ENCODE measurements at places on chromosomes 3 and 15. TPM values are rescaled to one million over a fixed set of nuclear protein-coding genes. Genes with fewer than 3 reads are reported as not detected.

The ATP13A3 gene
- total RNA-seq: 132 TPM

The STRIT1 gene
- not detected for total RNA-seq

The SLITRK3 gene
- total RNA-seq: not detected

The ONECUT1 gene
- total RNA-seq: not detected

The P3H2 gene
- 15.8 TPM for total RNA-seq

The KCNMB3 gene
- 2.9 TPM for total RNA-seq

The ACTC1 gene
- not detected for total RNA-seq

The CLDN16 gene
- total RNA-seq: not detected

The UTS2B gene
- not detected for total RNA-seq

The ADAMTSL3 gene
- 28.8 TPM for total RNA-seq

The TRIM59 gene
- 15.9 TPM for total RNA-seq

The C15orf39 gene
- 4.1 TPM for total RNA-seq

The FANCD2 gene
- 5.8 TPM for total RNA-seq

The NR2E3 gene
- total RNA-seq: 0.22 TPM

The COPG1 gene
- total RNA-seq: 173 TPM

The ACKR4 gene
- total RNA-seq: 0.09 TPM

The PLA2G4D gene
- not detected for total RNA-seq

The ARGFX gene
- not detected for total RNA-seq

The KLF15 gene
- total RNA-seq: 10.7 TPM

The SYNM gene
- total RNA-seq: 86.0 TPM

The RPUSD2 gene
- total RNA-seq: 8.8 TPM

The FEZF2 gene
- not detected for total RNA-seq

The MED12L gene
- 0.17 TPM for total RNA-seq

The ZMAT3 gene
- total RNA-seq: 16.1 TPM

The FRMD4B gene
- 67.5 TPM for total RNA-seq

The GLCE gene
- 30.9 TPM for total RNA-seq

The SCAMP5 gene
- 11.8 TPM for total RNA-seq

The HYAL1 gene
- total RNA-seq: 7.6 TPM

The EFCC1 gene
- total RNA-seq: 5.2 TPM

The INSYN1 gene
- 0.43 TPM for total RNA-seq

The NLGN1 gene
- total RNA-seq: under 0.01 TPM

The UCN2 gene
- 0.11 TPM for total RNA-seq

The ECE2 gene
- not detected for total RNA-seq

The SH2D7 gene
- total RNA-seq: not detected

The CALML4 gene
- 1.4 TPM for total RNA-seq

The RBMS3 gene
- total RNA-seq: 33.1 TPM

The TMCO5A gene
- not detected for total RNA-seq

The LRRIQ4 gene
- total RNA-seq: not detected

The RLBP1 gene
- not detected for total RNA-seq

The SLC24A5 gene
- total RNA-seq: not detected

The FOXB1 gene
- total RNA-seq: not detected

The NT5DC2 gene
- 22.3 TPM for total RNA-seq

The COL6A5 gene
- total RNA-seq: not detected

The INKA1 gene
- 17.3 TPM for total RNA-seq

The SLTM gene
- 71.0 TPM for total RNA-seq

The LRRC34 gene
- 2.2 TPM for total RNA-seq

The CCR9 gene
- not detected for total RNA-seq

The UROC1 gene
- under 0.01 TPM for total RNA-seq

The CRYGS gene
- 1.1 TPM for total RNA-seq

The IGSF11 gene
- under 0.01 TPM for total RNA-seq

The AGBL1 gene
- total RNA-seq: not detected

The C2CD4B gene
- 20.8 TPM for total RNA-seq

The SLC28A2 gene
- total RNA-seq: not detected

The VWA5B2 gene
- not detected for total RNA-seq

The SPTSSB gene
- total RNA-seq: not detected

The SLC22A14 gene
- total RNA-seq: under 0.01 TPM

The NTRK3 gene
- total RNA-seq: not detected
